NCI-H2081 treated with DMSO at 0.1 percent for 48 hours (cell line): ENCODE measurements at places on chromosomes 2 and 18.

DNA sequence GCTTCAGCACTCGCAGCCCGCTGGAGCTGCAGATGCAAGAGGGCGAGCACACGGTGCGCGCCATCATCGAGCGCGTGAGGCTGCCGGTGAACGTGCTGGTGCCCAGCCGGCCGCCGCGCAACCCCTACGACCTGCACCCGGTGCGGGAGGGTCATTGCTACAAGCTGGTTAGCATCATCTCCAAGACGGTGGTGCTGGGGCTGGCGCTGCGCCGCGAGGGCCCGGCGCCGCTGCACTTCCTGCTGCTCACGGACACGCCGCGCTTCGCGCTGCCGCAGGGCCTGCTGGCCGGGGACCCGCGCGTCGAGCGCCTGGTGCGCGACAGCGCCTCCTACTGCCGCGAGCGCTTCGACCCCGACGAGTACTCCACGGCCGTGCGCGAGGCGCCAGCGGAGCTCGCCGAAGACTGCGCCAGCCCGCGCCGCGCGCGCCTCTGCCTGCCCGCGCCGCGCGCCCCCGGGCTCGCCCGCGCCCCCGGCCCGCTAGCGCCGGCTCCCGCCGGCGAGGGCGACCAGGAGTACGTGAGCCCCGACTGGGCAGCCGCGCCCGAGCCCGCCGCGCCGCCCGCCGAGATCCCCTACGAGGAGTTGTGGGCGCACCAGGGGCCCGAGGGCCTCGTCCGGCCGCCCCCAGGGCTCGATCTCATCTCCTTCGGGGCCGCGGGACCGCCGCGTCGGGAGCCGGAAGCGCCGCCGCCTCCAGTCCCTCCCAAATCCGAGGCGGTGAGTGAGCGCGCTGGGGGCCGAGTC lies 11.8 kb downstream of the GAREM2 start:
- DNase-seq, result no peak

DNA sequence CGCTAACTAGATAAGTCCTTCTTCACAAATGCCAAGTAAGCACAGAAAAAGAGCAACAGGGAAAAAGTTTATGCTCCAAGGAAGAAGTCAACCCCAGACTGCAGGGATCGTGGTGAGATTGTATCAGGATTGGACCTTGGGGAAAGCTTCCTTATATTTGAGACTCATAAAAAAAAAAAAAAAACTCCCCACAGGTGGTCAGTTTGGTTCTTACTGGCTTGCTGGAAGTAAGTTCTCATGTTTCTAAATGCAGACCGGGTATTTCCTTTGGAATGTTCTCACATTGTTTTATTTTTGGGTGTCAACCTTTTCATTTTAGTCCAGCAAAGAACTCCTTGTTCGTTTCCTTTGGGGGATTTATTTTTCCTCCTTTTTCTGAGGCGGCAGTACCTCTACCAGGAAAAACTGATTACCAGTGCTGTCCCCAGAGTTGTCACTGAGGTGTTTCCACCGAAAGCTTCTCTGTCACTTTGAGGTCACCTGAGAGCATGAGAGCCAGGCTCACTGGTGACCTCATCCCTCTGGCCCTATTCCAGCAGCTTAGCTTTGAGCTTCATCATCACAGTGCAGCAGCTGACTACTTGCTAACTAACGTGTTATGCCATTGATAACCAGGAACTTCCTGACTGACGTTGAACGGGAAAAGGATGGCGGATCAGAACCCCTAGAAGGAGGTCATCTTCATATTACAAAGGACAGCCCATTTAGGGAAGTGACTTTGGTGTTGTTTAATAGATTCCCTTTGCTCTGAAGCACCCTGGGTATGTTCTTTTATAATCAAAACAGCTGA lies 16.8 kb upstream of the ATP8B1 start:
- no peak for DNase-seq

DNA sequence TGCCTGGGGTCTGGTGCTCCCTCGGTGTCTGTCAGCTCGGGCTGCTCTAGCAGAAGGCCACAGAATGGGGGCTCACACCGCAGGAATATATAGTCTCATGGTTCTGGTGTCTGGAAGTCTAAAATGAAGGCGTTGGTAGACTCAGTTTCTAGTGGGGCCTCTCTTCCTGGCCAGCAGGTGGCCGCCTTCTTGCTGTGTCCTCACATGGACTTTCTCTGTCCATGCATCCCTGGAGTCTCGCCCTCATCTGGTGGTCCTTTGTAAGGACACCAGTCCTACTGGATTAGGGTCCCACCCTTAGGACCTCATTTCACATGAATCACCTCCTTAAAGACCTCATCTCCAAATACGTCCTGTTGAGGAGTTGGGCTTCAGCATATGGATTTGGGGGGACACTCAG lies 65.7 kb downstream of the RRM2 start:
- DNase-seq, result no peak

- no peak for DNase-seq
Observed at GRCh38 chr2:8582651-8583399, 99.0 kb upstream of the ID2 start.

GRCh38 chr18:37714691-37715090 lies 149.1 kb upstream of the CELF4 start:
- no peak for DNase-seq
